ENCODE measurements at places on chromosomes 1 and 21.

GRCh38 chr1:247146671-247147070, 25.1 kb downstream of the ZNF124 start:
- ATAC-seq: no peak

DNA sequence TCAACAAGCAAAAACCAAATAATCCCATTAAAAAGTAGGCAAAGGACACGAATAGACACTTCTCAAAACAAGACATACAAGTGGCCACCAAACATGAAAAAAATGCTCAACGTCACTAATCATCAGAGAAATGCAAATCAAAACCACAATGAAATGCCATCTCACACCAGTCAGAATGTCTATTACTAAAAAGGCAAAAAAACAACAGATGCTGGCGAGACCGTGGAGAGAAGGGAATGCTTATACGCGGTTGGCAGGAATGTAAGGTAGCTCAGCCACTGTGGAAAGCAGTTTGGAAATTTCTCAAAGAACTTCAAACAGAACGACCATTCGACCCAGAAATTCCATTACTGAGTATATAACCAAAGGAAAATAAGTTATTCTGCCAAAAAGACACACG, 145.1 kb upstream of the EDN2 start:
- peak; percentile 19 for ATAC-seq

GRCh38 chr1:101465941-101466340, 229.1 kb downstream of the S1PR1 start:
- ATAC-seq: no peak

GRCh38 chr21:14528815-14529214, 17.3 kb downstream of the SAMSN1 start:
- ATAC-seq: no peak

GRCh38 chr1:41495210-41495948, 10.9 kb upstream of the EDN2 start:
- no peak for ATAC-seq

GRCh38 chr1:51433269-51433971, 85.6 kb downstream of the EPS15 start:
- ATAC-seq: peak; percentile 24

GRCh38 chr21:41923631-41924367, 30.0 kb downstream of the C2CD2 start:
- ATAC-seq: no peak

DNA sequence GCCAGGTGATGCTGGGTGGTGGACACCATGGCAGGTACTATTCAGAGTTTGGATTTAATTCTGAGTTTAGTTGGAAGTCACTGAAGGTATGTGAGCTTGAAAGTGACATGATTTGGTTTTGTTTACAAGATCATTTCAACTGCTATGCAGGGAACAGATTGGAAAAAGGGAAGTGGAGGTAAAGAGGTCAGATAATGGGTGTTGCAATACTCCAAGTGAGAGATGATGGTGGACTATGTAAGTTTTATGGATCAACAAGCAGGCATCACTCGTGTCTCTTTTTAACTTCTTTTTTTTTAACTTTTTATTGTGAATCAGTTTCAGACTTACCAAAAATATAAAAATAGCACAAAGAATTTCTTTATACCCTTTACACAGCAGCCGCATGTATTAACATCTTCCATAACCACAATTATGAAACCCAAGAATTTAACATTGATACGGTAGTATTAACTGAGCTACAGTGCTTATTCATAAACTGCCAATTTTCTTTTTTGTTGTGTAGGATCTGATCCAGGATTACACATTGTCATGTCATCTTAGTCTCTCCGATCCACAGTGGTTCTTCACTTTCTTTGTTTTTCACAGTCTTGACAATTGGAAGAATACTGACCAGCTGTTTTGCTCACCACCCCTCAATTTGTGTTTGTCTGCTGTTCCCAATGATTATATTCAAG, 24.9 kb upstream of the NHLH2 start:
- no peak for ATAC-seq

DNA sequence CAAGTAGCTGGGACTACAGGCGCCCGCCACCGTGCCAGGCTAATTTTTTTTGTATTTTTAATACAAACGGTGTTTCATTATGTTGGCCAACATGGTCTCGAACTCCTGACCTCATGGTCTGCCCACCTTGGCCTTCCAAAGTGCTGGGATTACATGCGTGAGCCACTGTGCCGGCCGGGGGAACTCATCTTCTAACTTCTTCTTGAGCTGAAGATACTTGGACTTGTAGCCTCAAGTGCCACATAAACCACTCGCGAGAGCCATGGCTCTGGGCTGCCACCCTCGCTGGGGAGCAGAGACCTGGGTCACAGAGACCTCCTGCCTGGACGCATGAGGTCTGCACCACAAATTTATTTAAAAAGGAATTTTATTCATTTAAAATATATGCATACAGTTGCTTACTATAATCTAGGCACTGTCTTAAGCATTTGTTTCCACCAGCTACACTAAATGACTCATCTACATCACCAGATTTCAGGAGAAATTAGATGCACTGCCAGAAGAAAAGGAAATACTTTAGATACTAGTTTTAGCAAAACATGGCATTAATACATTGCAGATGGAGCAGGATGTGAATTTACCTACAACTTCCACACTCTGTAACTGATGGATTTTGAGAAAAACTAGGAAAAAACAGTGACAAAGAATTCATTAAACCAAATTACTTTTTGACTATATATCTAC, 29.9 kb upstream of the PUM1 start:
- peak; percentile 98 for ATAC-seq

GRCh38 chr1:236429715-236430274, 35.7 kb downstream of the EDARADD start:
- no peak for ATAC-seq

DNA sequence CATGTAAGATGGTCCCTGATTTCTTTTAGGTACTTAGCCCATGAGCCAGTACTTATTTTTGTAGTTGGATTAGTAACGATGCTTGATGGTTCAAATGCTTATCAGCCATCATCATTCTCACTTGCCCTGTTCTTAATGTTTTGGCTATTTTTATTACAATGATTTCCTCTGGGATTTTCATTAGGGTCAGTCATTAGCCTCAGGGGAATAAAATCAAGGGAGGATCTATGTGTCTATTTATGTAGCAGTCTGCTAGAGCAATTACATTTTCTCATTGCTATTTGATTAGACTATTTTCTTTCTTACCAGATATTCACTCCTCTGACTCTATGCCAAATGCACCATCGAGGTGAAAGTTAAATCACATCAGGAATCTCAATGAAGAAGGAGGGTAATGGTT, 10.9 kb upstream of the CCT8 start:
- ATAC-seq: no peak

DNA sequence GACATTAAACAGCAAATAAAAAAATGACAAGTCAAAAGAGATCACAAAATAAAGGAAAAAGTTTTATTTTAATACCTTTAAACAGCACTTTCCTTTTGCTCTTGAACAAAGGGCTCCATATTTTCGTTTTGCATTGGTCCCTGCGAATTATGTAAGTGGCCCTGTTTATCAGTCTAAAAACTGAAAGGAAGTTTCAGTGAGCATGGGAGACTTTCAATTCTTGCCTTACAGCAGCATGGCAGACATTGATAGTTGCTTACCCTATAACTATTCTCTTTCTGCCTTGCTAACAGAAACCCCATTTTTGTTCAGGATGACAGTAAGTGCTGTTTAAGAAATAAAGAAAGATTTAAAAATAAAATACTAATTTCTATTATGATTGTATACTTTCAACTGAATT, 5.2 kb upstream of the SH3GLB1 start:
- no peak for ATAC-seq

- peak; percentile 90 for ATAC-seq
Observed at GRCh38 chr1:92909321-92909720, 51.9 kb downstream of the DIPK1A start.

- ATAC-seq: no peak
Observed at GRCh38 chr1:160491017-160491416, 32.0 kb downstream of the SLAMF6 start.

DNA sequence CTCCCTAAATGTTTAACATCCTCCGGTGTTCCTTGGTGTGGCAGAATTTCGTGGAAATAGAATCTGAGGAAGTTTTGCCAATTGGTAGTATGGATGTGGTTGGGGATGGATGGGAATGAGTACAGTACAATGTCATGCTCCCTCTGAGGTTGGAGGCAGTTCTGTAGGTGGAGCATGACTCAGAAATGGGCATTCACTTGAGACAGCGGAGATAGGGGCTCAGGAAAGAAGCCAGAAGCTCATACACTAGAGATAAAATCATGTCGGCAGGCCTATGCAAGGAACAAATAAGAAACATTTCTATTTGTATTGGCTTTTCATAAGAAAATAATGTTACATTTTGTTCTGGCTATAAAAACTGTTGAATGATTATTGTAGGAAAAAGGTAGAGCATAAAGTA, 196.0 kb downstream of the URB2 start:
- ATAC-seq: no peak

GRCh38 chr1:81920245-81920740, 119.6 kb downstream of the ADGRL2 start:
- ATAC-seq: peak; percentile 91

GRCh38 chr21:45135122-45135521, 60.7 kb downstream of the ADARB1 start:
- ATAC-seq: no peak

DNA sequence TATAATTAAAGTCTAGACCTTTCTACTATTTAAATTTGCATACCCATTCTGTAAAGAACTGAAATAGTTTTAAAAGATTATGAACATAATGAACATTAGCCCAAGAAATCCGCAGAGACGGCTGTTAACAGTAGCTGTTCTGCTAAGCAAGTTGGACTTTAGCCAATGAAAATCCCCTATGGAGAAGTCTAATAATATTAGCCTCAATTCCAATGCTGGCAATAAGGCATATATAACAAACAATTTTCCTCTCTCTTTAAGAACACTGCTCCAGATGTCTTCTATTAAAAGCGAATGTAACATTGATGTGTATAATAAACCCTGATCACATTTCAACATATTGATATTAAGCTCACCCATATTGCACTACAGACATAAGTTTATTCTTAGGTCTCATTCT, 221.3 kb upstream of the KCTD3 start:
- ATAC-seq: no peak

- ATAC-seq: peak; percentile 69
Observed at GRCh38 chr1:102550729-102551384, 554.1 kb upstream of the OLFM3 start.

DNA sequence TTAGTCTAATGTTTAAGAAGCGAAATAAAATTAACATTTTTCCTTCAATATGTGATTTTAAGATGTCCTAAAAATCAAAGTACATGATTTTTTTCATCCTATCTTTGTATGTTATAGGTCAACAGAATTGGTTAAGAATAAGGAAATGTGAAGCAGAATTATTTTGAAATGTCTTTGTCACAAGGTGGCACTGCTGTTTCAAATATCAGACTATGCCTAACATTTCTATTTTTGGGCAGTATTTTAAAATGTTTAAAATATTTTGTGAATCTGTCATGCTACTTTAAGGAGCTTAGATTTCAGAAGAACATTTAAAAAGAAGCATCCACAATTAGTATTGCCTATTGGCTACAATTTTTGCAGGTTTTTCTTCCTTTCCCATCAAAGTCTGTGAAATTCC, 38.7 kb downstream of the AMY1C start:
- ATAC-seq: no peak

DNA sequence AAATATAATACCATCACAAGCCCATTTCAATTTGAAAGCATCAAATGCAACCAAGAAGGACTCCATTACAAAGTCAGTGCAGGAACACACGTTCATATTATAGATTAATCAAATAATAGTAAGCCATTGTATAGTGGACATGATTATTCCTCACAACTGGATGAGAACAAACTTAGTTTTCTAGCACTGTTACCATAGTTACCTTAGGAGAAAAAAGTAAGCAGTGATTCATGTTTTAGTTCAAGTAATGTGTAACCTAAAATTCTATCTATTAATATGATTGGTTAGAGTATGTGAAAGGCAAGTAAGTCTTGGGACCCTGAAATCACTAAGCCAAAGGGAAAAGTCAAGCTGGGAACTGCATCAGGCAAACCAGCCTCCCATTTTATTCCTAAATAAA, 15.2 kb downstream of the SSX2IP start:
- no peak for ATAC-seq

- peak; percentile 13 for ATAC-seq
Observed at GRCh38 chr1:239893127-239893731, 198.5 kb upstream of the FMN2 start.

DNA sequence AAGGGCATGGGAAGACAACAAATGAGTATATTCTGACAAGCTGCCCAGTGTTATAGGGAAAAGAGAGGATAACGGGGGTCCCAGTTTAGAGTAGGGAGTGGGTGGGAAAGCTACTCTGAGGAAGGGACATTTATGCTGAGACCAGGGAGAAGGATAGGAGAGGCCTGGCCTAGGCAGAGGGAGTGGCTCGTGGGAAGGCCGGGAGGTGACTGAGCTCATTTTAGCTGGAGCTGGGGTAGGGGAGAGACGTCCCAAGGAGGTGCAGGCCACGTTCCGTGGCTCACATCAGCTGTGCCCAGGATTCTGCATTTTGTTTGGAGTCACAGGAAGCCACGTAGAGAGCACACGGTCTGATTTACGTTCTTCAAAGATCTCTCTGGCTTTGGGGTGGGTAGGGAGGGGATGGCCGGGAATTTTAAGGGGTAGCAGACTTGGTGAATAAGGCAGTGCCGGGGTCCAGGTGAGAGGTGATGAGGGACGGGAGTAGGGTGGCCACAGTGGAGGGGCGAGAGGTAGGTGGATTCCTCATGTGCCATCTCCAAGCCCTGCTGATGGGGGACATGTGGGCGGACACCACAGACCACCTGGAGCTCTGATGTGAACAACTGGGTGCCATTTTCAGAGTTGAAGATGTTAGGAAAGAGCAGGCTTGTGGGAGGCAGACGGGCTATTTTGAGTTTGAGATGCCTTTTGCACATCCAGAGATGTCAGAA, 4.7 kb downstream of the TINAGL1 start:
- ATAC-seq: no peak

DNA sequence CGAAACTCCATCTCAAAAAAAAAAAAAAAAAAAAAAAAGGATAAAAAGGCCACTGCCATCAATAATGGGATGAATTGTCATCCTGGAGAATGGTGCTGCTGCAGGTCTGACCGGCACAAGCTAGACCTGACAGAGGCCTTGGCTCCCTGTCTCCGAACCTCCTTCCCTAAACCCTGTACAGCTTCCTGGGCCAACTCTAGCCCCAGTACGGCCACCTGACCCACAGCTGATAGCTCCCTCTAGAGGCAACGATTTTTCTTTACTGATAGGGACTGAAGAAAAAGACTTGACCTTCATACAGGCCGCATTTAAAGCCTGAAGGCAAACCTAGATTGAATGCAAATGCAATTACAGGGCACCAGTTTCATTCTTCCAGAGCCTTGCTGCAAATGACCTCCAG, 30.7 kb downstream of the NOL9 start:
- peak; percentile 73 for ATAC-seq

DNA sequence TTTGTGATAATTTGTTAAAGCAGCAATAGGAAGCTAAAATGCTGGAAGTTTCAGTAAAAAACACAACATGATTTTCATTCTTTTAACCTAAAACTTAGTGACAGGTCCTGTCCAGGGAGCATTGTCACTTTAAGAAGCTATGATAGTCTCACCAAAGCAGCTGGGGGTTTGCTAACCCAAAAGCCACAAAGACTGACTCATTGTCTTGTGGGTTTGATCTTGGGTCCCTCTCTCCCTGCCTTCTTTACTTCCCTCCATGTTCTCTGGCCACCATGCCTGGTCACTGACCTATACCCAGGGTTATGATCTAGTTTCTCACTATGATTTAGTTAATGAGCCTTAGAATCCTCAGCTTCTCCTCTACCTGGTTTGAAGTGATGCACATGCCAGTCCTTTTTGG, 213.5 kb upstream of the PTGFR start:
- 0 out of 3 replicates have a peak, but pooled peaks have one; percentile 22 for ATAC-seq

All from SK-N-SH treated with all-trans-retinoic acid at 6 μM for 48 hours (cell line).